Heart left ventricle (tissue), 16 donors: ENCODE measurements at places on chromosomes 3 and 15. TPM values are rescaled to one million over a fixed set of nuclear protein-coding genes. Genes with fewer than 3 reads are reported as not detected.
A peak's percentile ranks its signal among the peaks of the same experiment; 100 is the strongest.

- DNase-seq = no peak
Observed at GRCh38 chr3:52067046-52067445, 10.7 kb upstream of the DUSP7 start.

GRCh38 chr3:57598765-57599360 is 1.7 kb upstream of the ARF4 start:
- no peak for DNase-seq

- no peak for DNase-seq
Observed at GRCh38 chr3:134074790-134075567, 45.3 kb upstream of the SLCO2A1 start.

DNA sequence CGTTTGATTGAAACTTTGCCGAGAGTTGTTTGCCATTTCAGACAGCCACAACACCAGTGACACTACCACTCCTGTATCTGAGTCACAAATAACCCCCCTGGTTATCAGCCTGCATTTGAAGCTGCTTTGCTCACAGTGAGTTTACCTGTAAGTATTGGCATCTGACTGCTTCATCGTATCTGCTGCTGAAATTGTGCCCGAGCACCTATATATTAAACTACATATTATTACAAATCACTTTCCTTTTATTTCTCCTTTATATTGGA is 39.2 kb upstream of the SPSB4 start:
- no peak for DNase-seq

- no peak for DNase-seq
Observed at GRCh38 chr3:176767385-176767784, 429.9 kb downstream of the TBL1XR1 start.

GRCh38 chr3:149608987-149609386 is 48.8 kb downstream of the WWTR1 start:
- DNase-seq = no peak

DNA sequence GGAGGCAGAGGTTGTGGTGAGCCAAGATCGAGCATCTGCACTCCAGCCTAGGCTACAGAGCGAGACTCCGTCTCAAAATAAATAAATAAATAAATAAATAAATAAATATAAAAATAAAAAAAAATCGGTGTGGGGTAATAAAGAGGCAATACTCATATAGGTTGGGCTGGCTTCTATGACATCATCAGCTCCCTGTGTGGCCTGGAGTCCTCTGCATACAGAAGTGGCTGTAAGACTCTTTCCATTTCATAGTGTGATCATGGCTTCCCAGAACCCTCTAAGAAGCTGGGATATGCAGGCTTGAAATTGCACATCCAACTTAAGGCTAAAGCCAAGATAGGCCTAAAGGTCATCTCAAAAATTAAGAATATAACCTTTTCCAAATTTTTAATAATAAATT is 101.6 kb downstream of the ZIC4 start:
- no peak for DNase-seq

DNA sequence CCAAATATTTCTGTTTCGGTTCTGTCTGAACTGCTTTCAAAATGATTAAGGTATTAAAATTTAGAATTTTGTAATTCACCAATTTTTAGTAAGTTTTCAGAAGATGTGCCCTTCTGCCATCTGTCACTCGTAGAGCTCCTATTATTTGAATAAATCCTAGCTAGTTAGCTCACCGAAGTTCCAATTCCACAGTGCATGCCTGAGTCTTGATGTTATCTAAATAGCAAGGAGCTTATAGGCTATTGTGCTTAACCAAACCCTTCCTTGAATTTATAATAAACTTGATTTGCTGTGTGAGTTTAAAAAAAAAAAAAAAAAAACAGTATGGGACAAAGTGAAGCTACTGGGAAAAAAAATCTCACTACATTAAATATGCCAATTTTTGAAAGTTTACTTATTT is 18.7 kb downstream of the ATP13A3 start:
- DNase-seq = no peak

DNA sequence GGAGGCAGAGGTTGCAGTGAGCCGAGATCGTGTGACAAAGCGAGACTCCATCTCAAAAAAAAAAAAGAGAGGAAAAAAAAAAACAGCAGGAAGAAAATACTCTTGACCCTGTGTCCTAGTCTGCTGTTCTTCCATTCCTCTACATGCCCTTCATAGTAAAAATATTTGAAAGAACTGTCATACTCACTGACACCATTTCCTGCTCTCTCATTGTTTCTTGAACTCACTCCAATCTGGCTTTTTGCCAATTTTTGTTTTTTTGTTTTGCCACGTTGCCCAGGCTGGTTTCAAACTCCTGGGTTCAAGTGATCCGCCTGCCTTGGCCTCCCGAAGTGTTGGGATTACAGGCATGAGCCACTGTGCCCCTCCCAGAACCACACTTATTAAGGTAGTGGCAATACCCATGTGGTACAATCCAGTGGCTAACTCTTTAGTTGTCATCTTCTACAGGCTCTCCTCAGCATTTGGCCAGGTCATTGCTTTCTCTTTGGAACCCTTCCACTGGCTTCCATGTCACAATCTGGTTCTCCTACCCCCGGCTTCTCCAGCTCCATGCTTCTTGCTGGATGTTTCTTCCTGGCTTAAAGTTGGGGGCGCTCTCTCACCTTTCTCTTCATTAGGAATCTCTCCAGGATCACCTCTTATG is 238.2 kb upstream of the C2CD4B start:
- DNase-seq = no peak

GRCh38 chr3:31106912-31107311 is 212.5 kb upstream of the GADL1 start:
- no peak for DNase-seq

- no peak for DNase-seq
Observed at GRCh38 chr3:140731440-140732119, 53.7 kb downstream of the TRIM42 start.

- no peak for DNase-seq
Observed at GRCh38 chr15:38111070-38111469, 141.6 kb upstream of the SPRED1 start.

DNA sequence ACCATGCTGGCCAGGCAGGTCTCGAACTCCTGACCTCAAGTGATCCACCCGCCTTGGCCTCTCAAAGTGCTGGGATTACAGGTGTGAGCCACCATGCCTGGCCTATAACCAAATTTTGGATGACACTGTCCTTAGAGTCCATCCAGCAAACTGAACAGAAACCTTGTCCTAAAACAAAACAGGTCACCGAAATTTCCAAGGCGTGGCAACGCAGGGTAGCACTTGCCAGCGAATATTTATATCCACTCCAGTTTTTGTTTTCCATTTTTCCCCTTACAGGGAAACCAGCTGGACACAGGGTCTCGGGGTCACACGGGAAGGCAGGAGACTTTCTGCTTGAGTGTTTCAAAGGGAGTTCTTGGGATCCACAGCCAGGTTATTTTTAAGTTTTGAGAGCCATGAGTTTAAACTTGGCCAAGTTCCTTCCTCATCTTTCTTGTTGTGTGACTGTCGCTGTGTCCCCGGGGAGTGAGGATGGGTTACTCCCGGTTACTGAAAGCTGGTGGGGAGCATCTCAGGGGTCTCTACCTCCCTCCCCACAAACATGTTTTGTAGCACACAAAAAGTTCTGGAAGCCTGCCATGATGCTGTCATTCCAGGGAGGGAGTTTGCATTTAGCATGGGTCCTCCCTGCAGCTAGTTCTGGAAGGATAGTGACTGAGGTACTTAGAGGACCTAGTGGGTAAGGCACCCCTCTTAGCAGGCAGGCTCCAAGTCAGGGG is 12.6 kb downstream of the LIMD1 start:
- peak; percentile 67 for DNase-seq

GRCh38 chr15:101200181-101200580 is 51.7 kb downstream of the CHSY1 start:
- DNase-seq = no peak

DNA sequence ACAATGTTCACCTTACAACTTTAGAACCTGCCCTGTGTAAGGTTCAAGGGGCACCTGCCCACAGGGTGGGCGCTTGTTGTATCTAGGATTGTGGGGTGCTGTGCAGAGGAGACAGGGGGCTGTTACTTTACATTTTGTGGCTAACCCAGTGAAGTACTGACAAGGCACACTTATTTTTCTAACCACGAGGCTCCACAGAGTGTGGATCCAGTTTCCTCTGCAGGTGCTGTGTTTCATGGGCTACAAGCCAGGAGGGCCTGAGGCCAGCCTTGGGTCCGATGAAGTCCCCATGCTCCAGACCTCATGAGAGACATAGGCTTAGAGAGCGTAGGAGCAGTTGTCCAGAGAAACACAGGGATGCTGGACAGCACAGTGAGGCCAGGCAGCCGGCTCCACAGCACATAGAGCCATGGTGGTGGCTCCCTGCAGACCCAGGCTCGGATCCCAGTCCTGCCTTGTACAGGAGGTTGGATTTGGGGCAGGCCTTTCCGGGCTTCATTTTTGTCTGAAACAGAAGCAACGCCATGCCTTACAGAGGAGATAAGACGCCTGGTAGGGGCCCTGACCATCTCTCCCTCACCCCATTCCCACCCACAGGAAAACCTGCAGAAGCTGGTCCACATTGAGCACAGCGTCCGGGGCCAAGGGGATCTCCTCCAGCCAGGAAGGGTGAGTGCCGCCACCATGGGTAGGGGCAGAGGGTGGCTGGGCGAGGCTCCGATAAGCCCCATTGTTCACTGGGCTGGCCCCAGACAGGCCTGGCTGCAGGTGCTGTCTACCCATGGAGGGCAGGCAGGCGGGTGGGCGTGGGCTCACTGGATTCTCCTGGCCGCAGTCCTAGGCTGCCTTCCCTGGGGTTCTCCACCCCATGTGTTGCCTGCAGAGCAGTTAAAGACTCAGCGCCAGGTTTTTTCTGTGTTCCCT is 40.1 kb upstream of the NR2C2 start:
- peak; percentile 33 for DNase-seq

GPR15 gene
- polyA plus RNA-seq = not detected

LTF gene
- 3.0 TPM for polyA plus RNA-seq

VEPH1 gene
- 0.46 TPM for polyA plus RNA-seq

CHRNA3 gene
- polyA plus RNA-seq = not detected

CCR9 gene
- not detected for polyA plus RNA-seq

RARRES1 gene
- polyA plus RNA-seq = 8.9 TPM

HYAL1 gene
- 60.7 TPM for polyA plus RNA-seq

UNC13C gene
- polyA plus RNA-seq = not detected

APBA2 gene
- 0.30 TPM for polyA plus RNA-seq

GOLGA8O gene
- polyA plus RNA-seq = 1.3 TPM
